ENCODE measurements at places on chromosomes 7 and 10. TPM values are rescaled to one million over a fixed set of nuclear protein-coding genes. Genes with fewer than 3 reads are reported as not detected.

Gene GRID1
- total RNA-seq: 9.2 TPM

Gene MRLN
- total RNA-seq: 0.75 TPM

Gene TSPAN15
- total RNA-seq: 19.7 TPM

Gene ENTPD1
- 1.0 TPM for total RNA-seq

Gene SAP25
- 3.1 TPM for total RNA-seq

Gene PRKCQ
- 2.0 TPM for total RNA-seq

Gene GDF2
- not detected for total RNA-seq

Gene COA1
- 75.3 TPM for total RNA-seq

Gene TECTB
- not detected for total RNA-seq

Gene PNLIPRP1
- total RNA-seq: not detected

Gene OR2A12
- not detected for total RNA-seq

Gene SPAM1
- not detected for total RNA-seq

Gene NPC1L1
- 11.0 TPM for total RNA-seq

Gene PAX4
- 3.4 TPM for total RNA-seq

Gene ACSL5
- total RNA-seq: 13.9 TPM

Gene ZNF736
- not detected for total RNA-seq

Gene CALML5
- not detected for total RNA-seq

Gene GCK
- 6.7 TPM for total RNA-seq

Gene SPDYE6
- not detected for total RNA-seq

Gene CLEC5A
- total RNA-seq: not detected

Gene PRKG1
- 12.3 TPM for total RNA-seq

Gene SLC25A40
- total RNA-seq: 12.9 TPM

Gene PNLIP
- total RNA-seq: not detected

Gene MMP21
- not detected for total RNA-seq

Gene NANOS1
- 14.4 TPM for total RNA-seq

Gene TSPAN33
- 6.3 TPM for total RNA-seq

Gene LIPN
- total RNA-seq: 0.24 TPM

Gene UTF1
- total RNA-seq: not detected

Data from type B pancreatic cell (in vitro differentiated cells).